Left lung (tissue), 14 donors: ENCODE measurements at places on chromosomes 1 and 21.
A peak's percentile ranks its signal among the peaks of the same experiment; 100 is the strongest.

GRCh38 chr1:117672756-117673155, 66.9 kb downstream of the TENT5C start:
- H3K4me1 ChIP-seq = no peaks in the 10 kb centered on the region
- no peak overlapping the region for H3K27ac ChIP-seq
- no peak overlapping the region for H3K4me3 ChIP-seq
- no peaks in the 10 kb centered on the region for H3K27me3 ChIP-seq
- no peaks in the 10 kb centered on the region for H3K36me3 ChIP-seq

- no peak overlapping the region for H3K4me3 ChIP-seq
- H3K27me3 ChIP-seq = no peaks in the 10 kb centered on the region
- DNase-seq = no peak
- H3K4me1 ChIP-seq = no peaks in the 10 kb centered on the region
- no peak overlapping the region for H3K27ac ChIP-seq
Measured at GRCh38 chr1:234579967-234580366, 30.0 kb downstream of the IRF2BP2 start.

- H3K4me1 ChIP-seq = no peaks in the 10 kb centered on the region
- H3K27me3 ChIP-seq = peaks cover 21% of the 10 kb centered on the region
- DNase-seq = no peak
- no peak overlapping the region for H3K4me3 ChIP-seq
Measured at GRCh38 chr21:33063907-33064622, 5.9 kb upstream of the OLIG1 start.

GRCh38 chr1:8396786-8397406, 79.0 kb downstream of the SLC45A1 start:
- no peaks in the 10 kb centered on the region for H3K36me3 ChIP-seq
- H3K27me3 ChIP-seq = no peaks in the 10 kb centered on the region
- no peak for DNase-seq
- H3K27ac ChIP-seq = peak overlapping the region; percentile 85

DNA sequence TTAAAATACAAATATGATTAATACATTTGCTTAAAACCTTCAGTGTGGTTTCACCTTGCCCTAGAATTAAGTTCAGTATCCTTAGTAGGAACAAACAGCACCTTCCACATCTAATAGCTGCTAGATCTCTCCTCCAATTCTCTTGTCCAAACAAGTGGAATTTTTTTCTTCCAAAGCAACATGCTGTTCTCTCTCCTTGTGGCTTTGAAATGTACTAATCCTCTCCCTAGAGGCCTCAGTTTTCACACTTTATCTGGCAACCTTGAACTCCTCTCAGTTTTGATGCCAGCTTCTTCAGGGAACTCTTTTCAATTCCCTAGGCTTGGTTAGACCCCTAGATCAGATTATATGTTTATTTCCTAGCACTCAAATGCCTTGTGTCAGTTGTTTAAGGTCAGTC, 87.0 kb downstream of the GLUL start:
- peaks cover 24% of the 10 kb centered on the region for H3K4me1 ChIP-seq
- no peak overlapping the region for H3K4me3 ChIP-seq
- H3K36me3 ChIP-seq = no peaks in the 10 kb centered on the region
- no peak for DNase-seq
- no peak overlapping the region for H3K27ac ChIP-seq
